ENCODE measurements at places on chromosomes 13 and 19.

DNA sequence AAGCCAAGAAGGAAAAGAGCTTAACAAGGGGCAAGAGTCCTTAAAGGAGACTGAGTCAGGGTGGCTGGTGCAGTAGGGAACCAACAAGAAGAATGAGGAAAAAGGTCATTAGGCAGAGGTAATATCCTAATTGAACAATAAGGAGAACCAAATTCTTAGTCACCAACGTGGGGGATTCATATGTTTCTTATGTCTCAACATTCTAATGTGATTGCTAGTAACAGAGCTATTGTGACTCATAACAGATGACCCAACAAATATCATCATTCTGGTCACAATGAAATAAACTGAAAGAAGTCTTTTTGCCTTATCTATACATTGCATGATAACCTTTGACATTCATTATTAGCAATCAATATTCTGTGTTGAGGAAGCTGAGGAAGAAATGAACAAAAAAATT lies 101.6 kb downstream of the RAP2A start:
- DNase-seq, result peak; percentile 10

GRCh38 chr13:33089311-33089710 lies 73.1 kb downstream of the KL start:
- DNase-seq, result no peak

GRCh38 chr13:92984151-92984550 lies 242.5 kb upstream of the GPC6 start:
- no peak for DNase-seq

DNA sequence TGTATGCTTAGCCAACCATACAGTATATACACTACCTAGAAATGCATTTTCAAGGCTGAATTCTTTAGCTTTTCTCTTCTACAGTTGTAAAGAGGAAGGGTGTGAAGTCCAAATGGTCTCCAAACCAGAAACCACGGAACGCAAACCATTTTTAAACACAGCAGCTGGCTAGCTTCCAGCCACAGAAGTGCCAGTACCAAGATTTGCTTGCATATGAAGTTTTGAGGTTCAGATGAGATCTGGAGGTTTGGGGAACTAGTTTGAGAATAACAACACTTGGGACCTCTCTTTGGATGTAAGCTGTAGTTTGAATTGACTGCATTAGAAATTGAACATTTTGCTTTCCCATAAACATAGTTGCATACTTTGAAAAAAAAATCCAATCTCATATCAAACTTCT lies 1243.5 kb downstream of the EFNB2 start:
- no peak for DNase-seq

GRCh38 chr19:40154121-40154680 lies 37.0 kb upstream of the MAP3K10 start:
- no peak for DNase-seq

DNA sequence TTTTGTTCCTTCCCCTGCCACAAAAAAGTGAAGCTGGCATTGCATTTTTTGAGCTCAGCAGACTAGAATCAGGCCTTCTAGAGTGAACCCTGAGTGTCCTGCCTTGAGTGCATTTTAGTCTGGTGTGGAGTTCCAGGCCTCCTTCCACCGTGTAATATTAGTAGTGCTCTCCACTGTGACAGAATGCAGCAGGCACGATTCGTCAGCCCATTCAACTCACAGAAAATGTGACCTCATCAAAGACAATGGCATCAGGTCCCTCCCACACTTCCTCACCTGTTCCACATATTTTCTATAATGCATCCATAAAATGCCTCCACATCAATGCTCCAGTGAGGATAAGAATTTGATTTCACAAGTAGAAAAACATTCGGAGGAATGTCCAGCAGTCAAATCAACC lies 227.6 kb downstream of the FGF9 start:
- no peak for DNase-seq

- DNase-seq, result no peak
Measured at GRCh38 chr13:23699271-23699670, 129.1 kb downstream of the TNFRSF19 start.

GRCh38 chr13:82687884-82688283 lies 1194.4 kb downstream of the SLITRK1 start:
- no peak for DNase-seq

- DNase-seq, result peak; percentile 18
Measured at GRCh38 chr19:43152214-43152613, 34.1 kb downstream of the PSG5 start.

- no peak for DNase-seq
Measured at GRCh38 chr13:97459215-97459777, 25.3 kb downstream of the RAP2A start.

- peak; percentile 84 for DNase-seq
Measured at GRCh38 chr19:46890423-46891170, 29.8 kb downstream of the ARHGAP35 start.

- no peak for DNase-seq
Measured at GRCh38 chr19:56953470-56953869, 112.9 kb upstream of the PEG3 start.

DNA sequence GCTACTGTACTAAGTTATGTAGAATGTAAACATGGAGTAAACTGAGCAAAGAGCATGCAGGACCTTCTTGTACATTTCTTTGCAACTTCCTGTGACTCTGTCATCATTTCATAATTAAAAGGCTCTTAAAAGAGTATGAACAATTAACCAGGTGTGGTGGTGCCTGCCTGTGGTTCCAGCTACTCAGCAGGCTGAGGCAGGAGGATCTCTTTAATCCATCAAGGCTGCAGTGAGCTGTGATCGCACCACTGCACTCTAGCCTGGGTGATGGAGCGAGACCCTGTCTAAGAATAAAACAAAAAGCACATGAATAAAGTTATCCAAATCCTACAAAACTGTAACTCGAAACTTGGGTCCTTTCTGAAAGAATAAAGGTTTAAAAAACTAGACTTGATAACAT lies 5.8 kb upstream of the SPACA7 start:
- no peak for DNase-seq

DNA sequence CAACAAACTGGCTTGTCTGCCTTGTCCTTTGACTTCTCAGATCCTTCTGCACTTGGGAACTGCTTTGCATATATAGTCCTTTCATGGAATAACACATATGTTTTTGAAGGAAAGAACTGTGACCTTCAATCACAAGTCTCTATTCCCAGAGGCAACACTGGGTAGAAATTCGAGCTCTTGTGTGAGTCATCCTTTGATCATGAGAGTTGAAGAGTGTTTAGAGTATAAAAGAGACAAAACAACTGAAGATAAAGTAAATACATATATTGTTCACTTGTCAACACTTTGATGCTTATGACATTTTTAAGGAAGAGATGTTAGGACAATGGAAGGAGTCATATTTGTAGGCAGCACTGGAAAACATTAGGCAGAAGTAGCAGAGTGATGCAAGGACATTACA lies 5.2 kb upstream of the OR7A5 start:
- no peak for DNase-seq

GRCh38 chr19:50198431-50199258 lies 4.8 kb upstream of the MYH14 start:
- no peak for DNase-seq

DNA sequence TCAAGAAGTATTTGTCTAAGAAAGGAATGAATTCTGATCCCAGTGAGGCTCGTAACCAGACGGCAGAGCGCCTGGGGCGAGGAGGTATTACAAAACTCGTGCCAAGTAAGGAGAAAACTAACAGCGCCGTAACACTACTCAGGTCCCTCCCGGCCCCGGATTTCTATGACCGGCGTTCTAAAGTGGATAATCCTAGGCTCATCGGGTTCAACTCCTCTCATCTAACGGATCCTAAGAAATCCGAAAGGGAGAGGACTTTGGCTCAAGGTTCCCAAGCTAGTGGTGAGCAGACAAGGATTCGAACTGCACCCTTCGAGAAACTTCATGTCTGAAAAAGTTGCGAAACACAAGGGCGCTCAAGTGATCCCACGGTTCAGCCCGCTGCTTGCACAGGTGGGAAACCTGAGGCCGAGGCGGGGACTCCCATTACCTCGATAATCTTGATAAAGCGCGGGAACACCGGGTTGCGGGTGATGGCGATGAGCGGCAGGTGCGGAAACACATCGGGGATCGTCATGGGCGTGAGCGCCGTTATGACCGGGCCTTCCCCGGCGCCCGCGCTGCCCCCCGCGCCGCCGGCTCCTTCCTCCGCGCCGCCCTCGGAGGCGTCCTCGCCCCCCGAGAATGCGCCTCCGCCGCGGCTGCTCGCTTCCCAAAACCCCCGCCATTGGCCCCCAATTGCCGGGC lies 529 bp downstream of the LONP1 start:
- DNase-seq, result no peak

DNA sequence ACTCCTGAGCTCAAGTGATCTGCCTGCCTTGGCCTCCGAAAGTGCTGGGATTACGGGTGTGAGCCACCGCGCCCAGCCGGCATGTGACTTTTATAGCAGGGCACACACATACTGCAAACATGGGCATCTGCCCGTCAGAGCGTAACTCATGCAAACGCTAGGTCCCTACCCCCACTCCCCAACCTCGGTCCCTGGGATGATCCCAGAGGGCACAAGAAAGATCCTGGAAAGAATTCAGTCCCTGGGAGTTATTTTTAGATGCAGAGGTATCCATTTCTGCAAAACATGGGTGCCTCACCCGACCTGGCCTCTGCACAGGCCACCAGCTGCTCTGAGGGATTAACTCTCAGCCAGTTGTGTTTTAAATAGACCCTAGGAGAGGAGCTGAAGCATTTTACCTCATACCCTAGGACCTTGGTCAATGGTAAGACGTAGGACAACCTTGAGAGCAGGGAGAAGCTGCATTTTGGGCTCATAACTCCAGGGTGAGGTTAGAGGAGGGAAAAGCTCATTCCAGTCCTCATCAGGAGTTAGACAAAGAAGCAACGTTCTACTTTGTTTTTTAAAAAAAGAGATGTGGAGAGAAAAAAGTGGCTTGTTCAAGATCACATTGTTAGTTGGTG lies 10.8 kb downstream of the TMEM38A start:
- no peak for DNase-seq

DNA sequence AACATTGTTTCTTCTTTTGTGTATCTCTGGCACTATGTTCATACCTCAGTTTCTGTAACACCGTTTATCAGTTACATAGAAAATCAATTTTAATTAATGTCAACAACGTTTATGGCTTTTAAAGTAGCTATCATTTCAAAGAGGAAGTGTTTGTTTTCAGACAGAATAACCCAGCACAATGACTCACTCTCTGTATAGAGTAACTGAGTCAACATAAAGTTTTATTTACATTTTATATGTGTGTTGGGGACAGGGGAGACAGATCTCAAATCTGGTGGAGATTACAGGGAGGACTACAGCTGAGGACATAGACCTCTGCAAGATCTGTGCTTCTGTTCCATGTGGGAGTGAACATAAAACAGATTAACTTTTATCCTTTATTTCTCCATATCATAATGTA lies 2590.1 kb downstream of the PCDH9 start:
- no peak for DNase-seq

DNA sequence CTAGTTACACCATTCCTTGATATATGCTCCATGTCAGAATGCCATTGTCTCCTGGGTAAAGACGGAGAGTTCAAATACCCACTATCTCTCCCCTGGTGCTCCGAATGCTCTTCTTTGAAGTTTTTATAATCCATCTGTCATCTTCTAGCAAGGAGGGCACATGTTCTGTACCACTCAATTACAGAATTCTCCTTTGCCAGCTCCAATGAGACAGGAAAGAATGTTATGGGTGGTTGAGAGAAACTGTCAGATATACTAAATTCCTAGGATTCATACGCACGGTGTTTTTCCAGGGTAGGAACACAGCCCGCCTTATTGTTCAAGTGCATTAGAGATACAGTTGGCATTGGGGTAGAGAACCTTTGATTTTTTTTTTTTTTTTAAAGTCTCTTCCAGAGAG lies 118.0 kb upstream of the ZNF536 start:
- DNase-seq, result no peak

DNA sequence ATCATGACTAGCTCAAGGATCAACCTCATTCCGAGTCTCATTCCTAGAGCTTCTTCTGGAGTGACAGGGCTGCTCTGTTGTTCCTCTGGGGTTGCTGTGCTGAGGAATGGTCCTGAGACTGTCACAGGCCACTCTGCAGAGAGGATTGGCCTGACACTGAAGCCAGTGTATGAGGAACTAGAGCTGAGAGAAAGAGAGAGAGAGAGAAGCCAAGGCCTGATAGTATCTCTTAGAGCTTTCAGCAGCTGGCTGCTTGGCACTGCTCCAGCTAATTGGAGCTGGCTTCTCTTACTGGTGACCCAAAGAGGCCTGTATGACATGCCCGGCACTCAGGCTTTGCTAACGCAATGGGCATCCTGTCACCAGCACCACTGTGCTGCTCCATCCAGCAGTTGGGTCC lies 73.4 kb upstream of the FLT1 start:
- no peak for DNase-seq

- DNase-seq, result peak; percentile 54
Measured at GRCh38 chr19:53132141-53132991, at the start of gene ZNF415. ZNF415 (minus strand) TSS chr19:53132910; CDS start chr19:53122676, 10,234 bp downstream.

DNA sequence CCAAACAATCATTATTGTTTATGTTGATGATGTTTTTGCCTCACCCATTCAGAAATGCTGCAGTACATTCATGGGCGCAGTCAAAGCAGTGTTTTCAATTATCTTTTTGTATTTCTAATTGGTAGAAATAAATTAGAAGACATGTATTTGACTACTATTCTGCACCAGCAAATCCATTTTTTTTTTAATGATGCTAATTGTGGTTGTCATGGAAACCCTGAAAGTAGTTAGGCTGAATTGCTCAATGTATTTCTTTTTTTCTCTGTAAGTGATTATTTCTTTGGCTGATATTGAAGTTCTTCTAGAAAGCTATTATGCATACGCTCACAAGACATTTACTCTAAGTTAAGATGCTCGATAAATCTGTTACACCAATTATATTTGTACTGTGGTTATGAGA lies 101.2 kb downstream of the RFC3 start:
- no peak for DNase-seq

- DNase-seq, result no peak
Measured at GRCh38 chr13:83508771-83509301, 373.4 kb downstream of the SLITRK1 start.

- DNase-seq, result no peak
Measured at GRCh38 chr13:83153848-83154247, 728.4 kb downstream of the SLITRK1 start.

- peak; percentile 63 for DNase-seq
Measured at GRCh38 chr13:49444524-49445395, 686 bp downstream of the SETDB2 start.

DNA sequence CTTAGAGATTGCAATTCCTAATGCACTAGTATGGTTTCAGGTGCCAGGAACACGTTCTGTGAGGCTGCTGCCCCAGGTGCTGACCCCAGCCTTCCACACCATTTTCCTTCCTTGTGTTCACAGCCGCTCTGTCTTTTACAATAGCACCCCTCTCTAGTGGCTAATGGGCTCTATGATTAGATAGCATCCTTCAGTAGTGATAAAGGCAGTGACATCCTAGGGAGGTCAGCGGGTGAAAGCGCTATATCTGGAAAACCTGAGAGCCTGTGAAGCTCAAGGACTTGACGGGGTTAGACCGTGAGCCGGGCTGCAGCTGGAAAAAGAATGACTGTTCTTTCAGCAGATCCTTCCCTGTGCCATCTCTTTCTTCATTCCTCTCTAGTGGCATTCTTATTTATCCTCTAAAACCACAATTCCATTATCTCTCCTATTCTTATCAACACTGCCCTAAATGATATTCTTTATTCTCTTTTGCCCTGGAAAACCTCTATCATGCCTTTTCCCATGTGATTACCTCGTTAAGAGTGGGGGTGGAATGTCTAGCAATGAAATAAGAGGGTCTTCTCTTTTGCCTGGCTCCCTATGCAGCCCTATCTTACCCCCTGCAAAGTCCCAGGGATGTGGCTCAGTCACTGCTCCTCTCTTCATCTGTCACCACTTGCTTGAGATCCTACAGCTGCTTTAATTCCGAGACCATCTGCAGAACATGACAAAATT lies 21.8 kb downstream of the ALOX5AP start:
- DNase-seq, result no peak

- no peak for DNase-seq
Measured at GRCh38 chr19:13929956-13930355, 8.3 kb downstream of the PODNL1 start.

GRCh38 chr19:18452386-18452785 lies 14.5 kb upstream of the ISYNA1 start:
- no peak for DNase-seq

All from astrocyte (in vitro differentiated cells and primary cell).